Airway epithelial cell (primary cell): ENCODE measurements at places on chromosomes 6 and 20. TPM values are rescaled to one million over a fixed set of nuclear protein-coding genes. Genes with fewer than 3 reads are reported as not detected.

Gene RHAG
- not detected in 2 replicates for total RNA-seq

Gene ADRM1
- 252 and 281 TPM in 2 replicates for total RNA-seq

Gene MTFR2
- total RNA-seq, result 5.1 and 9.1 TPM in 2 replicates

Gene WFDC10B
- total RNA-seq, result not detected in 2 replicates

Gene ASIP
- total RNA-seq, result not detected in 2 replicates

Gene BEND3
- 1.6 and 3.2 TPM in 2 replicates for total RNA-seq
